Type B pancreatic cell (in vitro differentiated cells): ENCODE measurements at places on chromosomes 6 and 20.
A peak's percentile ranks its signal among the peaks of the same experiment; 100 is the strongest.

- peak overlapping the region; percentile 1 for H3K4me3 ChIP-seq
- no peaks in the 10 kb centered on the region for H3K36me3 ChIP-seq
- peak overlapping the region; percentile 7 for H3K27ac ChIP-seq
Measured at GRCh38 chr6:160790028-160790792, 88.2 kb downstream of the PLG start.

- H3K4me1 ChIP-seq, result peaks cover 11% of the 10 kb centered on the region
- H3K27ac ChIP-seq, result no peak overlapping the region
- peaks cover 4% of the 10 kb centered on the region for H3K36me3 ChIP-seq
- no peak overlapping the region for H3K4me3 ChIP-seq
- DNase-seq, result no peak
Measured at GRCh38 chr20:54221353-54221752, 13.5 kb downstream of the PFDN4 start.

DNA sequence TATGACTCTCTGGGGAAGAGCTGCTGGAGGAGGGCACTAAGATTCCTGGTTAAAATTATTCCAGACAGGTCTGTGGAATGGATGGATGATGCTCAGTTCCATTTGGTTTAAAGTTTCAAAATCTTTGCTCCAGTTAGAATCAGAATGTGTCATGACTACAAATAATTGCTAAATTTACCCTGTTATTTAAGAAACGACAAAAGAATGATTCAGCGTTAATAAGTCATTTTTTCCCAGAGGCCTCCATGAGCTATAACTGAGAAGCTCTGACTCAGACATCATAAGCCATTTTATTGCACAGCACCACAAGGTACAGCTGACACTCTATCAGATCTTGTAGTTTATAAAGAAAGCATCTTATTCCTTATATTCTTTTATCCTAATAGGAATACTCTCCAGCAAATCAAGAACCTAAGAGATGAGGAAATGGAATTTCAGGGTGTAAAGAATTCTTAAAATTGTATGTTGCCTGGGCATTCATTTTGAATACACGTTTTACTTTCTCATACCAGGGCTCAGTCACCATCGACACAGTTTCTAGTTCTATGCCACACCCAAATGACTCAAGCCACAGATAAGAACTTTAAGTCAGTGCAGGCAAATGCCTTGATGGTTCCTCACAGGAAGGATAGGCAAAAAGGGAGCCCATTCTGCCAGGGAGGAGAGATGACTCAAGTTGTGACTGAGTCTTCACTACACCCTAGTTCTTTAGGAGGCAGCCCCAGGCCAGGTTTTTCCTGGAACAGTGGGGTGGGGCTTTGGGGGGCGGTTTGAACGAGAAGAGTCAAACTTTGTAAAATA is 636.0 kb downstream of the MMUT start:
- no peaks in the 10 kb centered on the region for H3K27me3 ChIP-seq
- no peaks in the 10 kb centered on the region for H3K4me1 ChIP-seq
- no peaks in the 10 kb centered on the region for H3K36me3 ChIP-seq

DNA sequence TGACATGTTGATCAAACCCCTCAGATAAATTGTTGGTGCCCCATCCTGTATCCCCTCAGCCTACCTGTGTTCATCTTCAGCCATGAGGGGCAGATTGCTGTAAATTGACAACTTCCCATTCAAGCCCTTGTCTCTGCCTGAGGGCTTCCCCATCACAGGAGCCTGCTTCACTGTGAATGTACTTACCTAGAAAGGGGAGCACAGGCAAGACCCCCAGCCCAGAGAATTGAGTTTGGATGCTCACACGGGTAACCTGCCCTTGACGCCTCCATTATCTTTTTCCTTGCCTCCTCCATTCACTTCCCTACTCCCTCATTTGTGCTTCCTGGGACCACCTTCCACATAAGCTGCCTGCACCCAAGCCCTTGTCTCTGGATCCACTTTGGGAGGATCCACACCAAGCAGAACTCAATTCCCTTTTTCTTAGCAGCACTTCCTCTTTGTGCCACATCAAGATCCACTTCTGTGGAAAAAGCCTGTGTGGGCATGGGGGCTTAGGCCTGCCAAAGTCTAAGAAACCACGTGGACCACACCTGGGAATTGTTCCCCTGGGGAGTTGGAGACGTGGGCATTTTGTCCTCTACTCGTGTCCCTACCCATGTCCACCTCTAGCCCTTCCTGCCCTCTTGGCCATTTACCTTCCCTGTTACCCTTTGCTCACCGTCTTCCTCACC is 103.4 kb upstream of the FOXA2 start:
- peaks cover 23% of the 10 kb centered on the region for H3K27me3 ChIP-seq
- H3K4me1 ChIP-seq, result peaks cover 6% of the 10 kb centered on the region
- no peak overlapping the region for H3K27ac ChIP-seq
- H3K4me3 ChIP-seq, result no peak overlapping the region

DNA sequence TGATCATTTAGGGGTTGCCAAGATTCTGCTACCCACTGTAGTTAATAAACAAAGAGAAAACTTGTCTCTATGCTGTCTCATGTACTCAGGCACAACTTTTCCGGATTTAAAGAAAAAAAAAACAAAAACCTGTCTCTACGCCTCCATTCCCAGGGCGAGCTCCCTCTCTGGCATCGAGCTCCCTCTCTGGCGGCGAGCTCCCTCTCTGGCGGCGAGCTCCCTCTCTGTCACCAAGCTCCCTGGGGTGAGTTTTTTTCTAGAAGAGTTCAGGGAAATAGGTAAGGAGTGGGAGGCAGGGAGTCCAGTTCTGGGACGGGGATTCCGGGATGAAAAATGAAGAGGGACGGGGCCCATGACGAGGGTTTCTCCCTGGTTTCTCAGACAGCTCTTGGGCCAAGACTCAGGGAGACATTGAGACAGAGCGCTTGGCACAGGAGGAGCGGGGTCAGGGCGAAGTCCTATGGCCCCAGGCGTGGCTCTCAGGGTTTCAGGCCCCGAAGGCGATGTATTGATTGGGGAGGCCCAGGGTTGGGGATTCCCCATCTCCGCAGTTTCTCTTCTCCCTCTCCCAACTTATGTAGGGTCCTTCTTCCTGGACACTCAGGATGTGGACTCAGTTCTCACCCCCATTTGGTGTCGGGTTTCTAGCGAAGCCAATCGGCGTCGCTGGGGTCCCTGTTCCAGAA is 16.5 kb upstream of the HLA-A start:
- DNase-seq, result no peak
- H3K4me3 ChIP-seq, result peak overlapping the region; percentile 31
- H3K27ac ChIP-seq, result no peak overlapping the region
- H3K27me3 ChIP-seq, result peaks cover 21% of the 10 kb centered on the region
- H3K4me1 ChIP-seq, result no peaks in the 10 kb centered on the region
- H3K36me3 ChIP-seq, result no peaks in the 10 kb centered on the region

- H3K4me3 ChIP-seq, result no peak overlapping the region
- H3K27me3 ChIP-seq, result no peaks in the 10 kb centered on the region
- H3K36me3 ChIP-seq, result peaks cover 23% of the 10 kb centered on the region
- H3K4me1 ChIP-seq, result peaks cover 4% of the 10 kb centered on the region
- no peak for DNase-seq
Measured at GRCh38 chr20:47748823-47749222, 36.5 kb downstream of the SULF2 start.

DNA sequence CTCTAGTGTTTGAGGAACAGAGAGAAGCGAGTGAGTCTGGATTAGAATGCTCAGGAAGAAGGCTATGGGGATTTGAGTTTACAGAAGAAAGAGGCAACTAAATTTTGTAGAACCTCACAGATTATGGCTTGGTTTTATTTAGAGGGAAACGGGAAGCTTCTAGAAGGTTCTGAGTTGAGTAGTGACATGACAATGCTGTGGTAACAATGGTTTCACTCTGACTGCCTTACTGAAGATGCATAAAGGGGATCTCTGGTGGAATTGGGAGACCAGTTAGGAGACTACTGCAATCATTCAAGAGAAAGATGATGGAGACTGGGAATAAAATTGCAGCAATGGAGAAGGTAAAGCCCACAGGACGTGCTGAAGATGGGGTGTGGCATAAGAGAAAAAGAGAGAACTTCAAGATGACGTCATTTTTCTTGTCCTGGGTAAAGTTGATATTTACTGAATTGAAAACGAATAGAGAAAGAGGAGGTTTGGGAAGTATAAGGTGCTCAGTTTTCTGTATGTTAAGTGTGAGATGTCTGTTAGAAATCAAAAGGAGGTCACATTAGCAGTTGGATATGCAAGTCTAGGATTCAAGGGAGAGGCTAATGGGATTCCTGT is 710.1 kb upstream of the NRSN1 start:
- H3K4me1 ChIP-seq, result peaks cover 8% of the 10 kb centered on the region
- no peaks in the 10 kb centered on the region for H3K36me3 ChIP-seq
- no peak overlapping the region for H3K27ac ChIP-seq
- DNase-seq, result no peak
- no peak overlapping the region for H3K4me3 ChIP-seq

- no peak for DNase-seq
- H3K4me3 ChIP-seq, result no peak overlapping the region
- H3K36me3 ChIP-seq, result no peaks in the 10 kb centered on the region
- H3K27me3 ChIP-seq, result peaks cover 21% of the 10 kb centered on the region
- H3K27ac ChIP-seq, result no peak overlapping the region
- no peaks in the 10 kb centered on the region for H3K4me1 ChIP-seq
Measured at GRCh38 chr20:20953738-20954618, 152.2 kb downstream of the LINC00237 start.

DNA sequence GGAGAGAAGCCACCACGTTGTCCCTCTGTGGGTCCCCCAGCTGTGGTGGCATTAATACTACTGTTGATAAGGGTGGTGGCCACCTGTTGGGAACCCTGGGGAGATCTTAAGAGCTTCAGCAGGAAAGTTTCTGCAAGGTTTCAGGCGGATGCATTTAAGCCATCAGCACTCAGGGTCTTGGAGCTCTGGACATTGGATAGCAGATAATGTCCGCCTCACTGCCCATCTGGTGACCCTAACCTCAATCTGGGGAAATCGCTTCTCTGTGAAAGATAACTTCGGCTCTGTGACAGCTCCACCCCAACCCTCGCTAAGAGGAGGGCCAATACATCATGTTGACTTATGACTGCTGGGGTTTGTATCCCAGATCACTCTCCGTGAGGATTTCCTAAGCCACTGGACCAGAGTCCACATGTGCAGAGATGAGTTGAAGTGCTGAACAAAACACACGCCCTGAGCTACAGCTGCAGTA is 92.9 kb downstream of the FOXC1 start:
- DNase-seq, result no peak
- no peaks in the 10 kb centered on the region for H3K36me3 ChIP-seq
- H3K27ac ChIP-seq, result peak overlapping the region; percentile 44
- peaks cover 43% of the 10 kb centered on the region for H3K4me1 ChIP-seq

DNA sequence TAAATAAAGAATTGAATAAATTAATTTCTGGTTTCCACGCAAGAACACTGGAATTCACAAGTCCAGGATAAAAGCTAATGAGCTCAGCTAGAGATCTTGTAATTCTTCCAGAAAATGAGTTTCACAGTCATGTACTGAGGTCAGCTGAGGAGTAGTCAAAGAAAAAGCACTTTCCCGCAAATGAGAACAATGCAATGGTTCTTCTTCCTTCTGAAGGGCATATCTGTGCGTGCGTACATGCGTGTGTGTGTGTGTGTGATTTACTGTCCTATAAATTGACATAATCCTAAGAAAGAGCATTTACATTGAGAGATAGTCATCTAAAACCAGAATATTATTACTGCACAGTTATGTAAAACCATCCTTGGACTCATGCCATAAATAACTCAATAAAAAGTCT is 968.9 kb upstream of the EYS start:
- H3K4me3 ChIP-seq, result no peak overlapping the region
- no peaks in the 10 kb centered on the region for H3K36me3 ChIP-seq
- no peaks in the 10 kb centered on the region for H3K27me3 ChIP-seq

DNA sequence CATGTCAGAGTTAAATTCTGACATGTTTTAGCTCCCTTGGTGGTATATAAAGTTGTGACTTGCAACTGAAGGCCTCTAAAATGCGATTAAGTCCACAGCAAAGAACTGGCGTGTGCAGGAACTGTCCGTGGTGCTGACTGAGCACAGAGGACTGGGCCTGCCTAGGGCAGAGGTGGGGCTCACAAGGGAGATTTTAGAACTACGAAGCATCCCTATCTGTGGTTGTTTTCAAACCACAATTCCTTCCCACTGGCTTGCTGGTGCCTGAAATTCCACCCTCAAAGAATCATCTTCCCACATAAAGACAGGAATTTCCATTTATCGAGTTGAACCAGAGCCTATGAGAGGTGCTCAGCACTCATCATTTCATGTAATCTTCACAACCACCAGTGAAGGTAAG is 30.1 kb downstream of the RIMS4 start:
- no peaks in the 10 kb centered on the region for H3K36me3 ChIP-seq
- peaks cover 12% of the 10 kb centered on the region for H3K27me3 ChIP-seq
- DNase-seq, result no peak
- no peak overlapping the region for H3K27ac ChIP-seq
- H3K4me3 ChIP-seq, result no peak overlapping the region

GRCh38 chr6:37077191-37077904 is 71.9 kb downstream of the FGD2 start:
- no peaks in the 10 kb centered on the region for H3K36me3 ChIP-seq
- H3K4me3 ChIP-seq, result peak overlapping the region; percentile 49
- peak overlapping the region; percentile 74 for H3K27ac ChIP-seq

- H3K4me1 ChIP-seq, result peaks cover 4% of the 10 kb centered on the region
- H3K27me3 ChIP-seq, result peaks cover 6% of the 10 kb centered on the region
- DNase-seq, result no peak
- H3K27ac ChIP-seq, result no peak overlapping the region
- no peak overlapping the region for H3K4me3 ChIP-seq
- H3K36me3 ChIP-seq, result no peaks in the 10 kb centered on the region
Measured at GRCh38 chr6:135830452-135830881, 21.0 kb upstream of the PDE7B start.

- peaks cover 14% of the 10 kb centered on the region for H3K4me1 ChIP-seq
- H3K27ac ChIP-seq, result no peak overlapping the region
- H3K4me3 ChIP-seq, result no peak overlapping the region
- no peak for DNase-seq
- H3K27me3 ChIP-seq, result peaks cover 4% of the 10 kb centered on the region
Measured at GRCh38 chr20:37927410-37928095, 24.6 kb downstream of the VSTM2L start.

- no peak for DNase-seq
- no peaks in the 10 kb centered on the region for H3K4me1 ChIP-seq
- no peak overlapping the region for H3K4me3 ChIP-seq
- H3K27ac ChIP-seq, result no peak overlapping the region
- H3K27me3 ChIP-seq, result peaks cover 4% of the 10 kb centered on the region
Measured at GRCh38 chr6:21526974-21527373, 66.6 kb upstream of the SOX4 start.

- no peak overlapping the region for H3K4me3 ChIP-seq
- H3K4me1 ChIP-seq, result peaks cover 4% of the 10 kb centered on the region
- no peak for DNase-seq
- no peaks in the 10 kb centered on the region for H3K27me3 ChIP-seq
Measured at GRCh38 chr20:1920252-1920651, 25.0 kb downstream of the SIRPA start.

- no peaks in the 10 kb centered on the region for H3K27me3 ChIP-seq
- no peak overlapping the region for H3K27ac ChIP-seq
- H3K4me3 ChIP-seq, result no peak overlapping the region
- peaks cover 45% of the 10 kb centered on the region for H3K36me3 ChIP-seq
- no peak for DNase-seq
- no peaks in the 10 kb centered on the region for H3K4me1 ChIP-seq
Measured at GRCh38 chr6:138420356-138420755, 16.3 kb downstream of the HEBP2 start.
